ENCODE measurements at places on chromosomes 16 and 17.

GRCh38 chr17:30112794-30113193, 3.8 kb upstream of the NSRP1 start:
- DNase-seq = no peak

DNA sequence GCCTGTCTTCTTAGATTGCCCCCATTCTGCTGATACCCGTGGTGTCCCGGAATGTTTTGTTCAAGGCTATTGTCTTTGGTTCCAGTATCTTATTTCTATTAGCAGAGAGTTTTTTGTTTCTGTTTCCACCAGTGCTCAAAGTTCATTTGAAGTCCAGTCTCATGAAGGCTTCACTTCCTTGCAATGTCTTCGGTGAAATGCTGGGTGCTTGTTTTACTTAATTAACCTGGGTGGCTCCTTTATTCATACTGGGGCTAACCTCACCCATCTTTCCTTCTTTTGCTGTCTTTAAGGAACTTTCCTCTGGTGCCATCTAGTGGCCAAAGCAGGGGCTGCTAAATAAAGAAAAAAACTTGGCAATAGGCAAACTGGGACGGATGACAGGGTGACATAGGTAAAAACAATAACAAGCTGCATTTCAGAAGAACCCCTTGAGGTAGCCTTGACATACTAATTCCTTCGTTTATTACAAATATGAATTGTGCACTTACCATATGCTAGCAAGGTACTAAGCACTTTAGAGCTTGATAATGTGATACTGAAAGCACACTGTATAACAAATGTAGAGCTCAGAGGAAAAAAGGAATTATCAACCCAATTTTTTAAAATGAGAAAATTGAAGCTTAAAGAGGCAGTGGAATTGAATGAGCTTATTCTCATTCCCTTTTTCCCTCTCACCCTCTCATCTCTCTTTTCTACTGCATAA, 2.8 kb upstream of the SMIM36 start:
- DNase-seq = no peak

DNA sequence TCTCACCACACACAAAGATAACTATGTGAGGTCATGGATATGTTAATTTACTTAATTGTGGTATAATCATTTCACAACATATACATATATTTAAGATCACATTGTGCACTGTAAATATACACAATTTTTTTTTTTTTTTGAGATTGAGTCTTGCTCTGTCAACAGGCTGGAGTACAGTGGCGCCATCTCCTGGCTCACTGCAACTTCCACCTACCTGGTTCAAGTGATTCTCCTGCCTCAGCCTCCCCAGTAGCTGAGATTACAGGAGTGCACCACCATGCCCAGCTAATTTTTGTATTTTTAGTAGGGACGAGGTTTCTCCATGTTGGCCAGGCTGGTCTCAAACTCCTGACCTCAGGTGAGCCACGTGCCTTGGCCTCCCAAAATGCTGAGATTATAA, 11.5 kb upstream of the PRSS54 start:
- DNase-seq = no peak

- no peak for DNase-seq
Observed at GRCh38 chr17:17671369-17672129, 9.7 kb upstream of the RAI1 start.

- DNase-seq = no peak
Observed at GRCh38 chr16:974001-974601, 3.3 kb upstream of the LMF1 start.

- DNase-seq = peak; percentile 61
Observed at GRCh38 chr17:36183001-36183971, 6.8 kb upstream of the TBC1D3B start.
